NCI-H446 (cell line): ENCODE measurements at places on chromosomes 5 and 9.

GRCh38 chr5:75847561-75848021 is 130.4 kb upstream of the POC5 start:
- DNase-seq: no peak

DNA sequence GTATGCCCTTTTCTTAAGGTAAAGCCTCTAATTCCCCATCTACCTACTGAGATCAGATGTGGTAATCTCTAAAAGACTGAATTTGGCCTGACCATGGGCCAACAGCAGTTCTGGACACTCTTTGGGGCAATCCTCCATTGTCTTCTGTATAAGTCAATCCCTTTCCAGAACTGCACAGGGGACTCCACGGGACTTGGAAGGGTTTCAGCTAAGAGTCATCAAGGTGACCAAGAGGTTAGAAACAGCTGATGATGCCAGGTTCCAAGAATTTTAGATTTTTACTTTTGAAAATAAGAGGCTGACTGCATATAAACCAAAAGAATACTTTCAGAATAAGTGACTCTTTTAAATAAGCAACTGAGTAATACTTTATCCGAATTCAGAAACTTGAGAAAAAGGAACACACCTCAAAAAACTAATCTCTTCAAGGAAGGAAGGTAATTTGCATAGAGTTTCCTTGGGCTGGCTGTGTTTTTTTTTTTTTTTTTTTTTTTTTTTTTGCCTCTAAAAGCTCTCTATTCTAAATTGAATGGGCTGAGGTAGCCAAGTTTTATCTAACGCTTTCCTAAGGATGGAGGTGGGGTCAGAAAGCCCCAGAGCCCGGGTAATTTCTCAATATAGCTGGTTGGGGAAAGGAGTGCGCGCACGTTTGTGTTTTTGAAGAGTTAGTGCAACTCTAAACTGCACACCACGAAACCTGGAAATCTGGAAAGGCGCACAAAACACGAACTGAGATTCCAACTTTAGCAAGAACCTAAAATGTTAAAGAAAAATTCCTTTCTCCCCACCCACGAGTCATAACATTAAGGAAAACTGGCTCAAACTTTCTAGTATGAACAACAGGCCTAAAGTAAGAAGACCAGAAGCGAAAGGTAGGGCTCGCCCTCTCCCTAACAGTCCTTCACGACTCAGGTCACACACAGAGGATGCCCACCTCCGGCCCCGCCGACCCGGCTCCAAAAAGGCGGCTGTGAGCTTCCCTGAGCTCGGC is 1.3 kb downstream of the VCP start:
- no peak for DNase-seq

DNA sequence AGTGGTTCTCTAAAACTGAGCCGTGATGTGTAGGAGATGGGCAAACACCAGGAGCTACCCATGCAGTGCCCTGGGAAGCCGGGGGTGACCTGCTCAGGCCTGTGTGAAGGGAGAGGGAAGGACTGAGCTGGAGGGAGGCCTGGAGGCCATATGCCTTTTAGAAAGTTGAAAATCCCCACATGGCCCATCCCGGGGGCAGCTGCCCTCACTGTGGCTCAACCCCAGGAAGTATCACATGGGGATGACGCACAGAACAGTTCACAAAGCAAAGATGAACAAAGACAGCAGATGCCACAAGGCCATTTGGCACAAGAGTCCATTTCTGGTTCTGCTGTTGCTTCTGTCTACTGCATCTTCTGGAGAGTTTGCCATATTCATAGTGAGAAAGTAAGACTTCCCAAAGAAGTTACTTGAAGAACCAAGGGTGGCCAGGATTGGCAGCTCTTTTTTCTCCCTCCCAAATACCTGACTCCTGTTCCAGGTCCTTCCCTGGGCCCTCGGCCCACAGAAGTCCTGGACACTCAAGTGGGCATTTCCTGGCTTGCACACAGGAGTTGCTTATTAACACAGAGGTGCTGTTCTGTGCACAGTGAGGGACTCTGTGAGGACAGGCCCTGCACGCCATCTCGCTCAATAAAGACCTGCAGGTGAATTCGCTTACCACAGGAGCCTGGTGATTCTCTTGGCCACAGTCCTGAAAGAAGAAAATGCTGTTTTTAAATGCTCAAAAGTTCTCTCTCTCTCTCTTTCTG is 25.1 kb downstream of the ACSL6 start:
- no peak for DNase-seq

- DNase-seq: no peak
Observed at GRCh38 chr5:10734832-10735523, 26.1 kb downstream of the DAP start.

DNA sequence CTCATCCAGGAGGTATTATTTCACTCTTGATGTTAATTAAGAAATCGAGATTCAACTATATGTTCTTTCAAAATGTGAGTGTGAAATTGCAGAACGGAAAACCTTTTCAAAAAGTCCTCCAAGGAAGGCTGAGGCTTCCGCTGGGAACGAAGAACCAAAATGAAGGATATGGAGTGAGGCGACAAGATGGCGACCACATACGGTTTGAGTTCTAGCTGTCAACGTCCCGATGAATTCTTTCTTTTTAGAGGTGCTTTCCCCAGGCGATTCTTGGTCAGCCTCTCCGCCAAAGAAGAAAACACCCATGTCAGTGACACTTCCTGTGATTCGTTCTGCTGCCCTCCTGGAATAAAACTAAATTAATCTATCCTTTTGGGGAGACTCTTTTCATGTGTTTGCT is 78.3 kb upstream of the ADAMTS16 start:
- DNase-seq: no peak

DNA sequence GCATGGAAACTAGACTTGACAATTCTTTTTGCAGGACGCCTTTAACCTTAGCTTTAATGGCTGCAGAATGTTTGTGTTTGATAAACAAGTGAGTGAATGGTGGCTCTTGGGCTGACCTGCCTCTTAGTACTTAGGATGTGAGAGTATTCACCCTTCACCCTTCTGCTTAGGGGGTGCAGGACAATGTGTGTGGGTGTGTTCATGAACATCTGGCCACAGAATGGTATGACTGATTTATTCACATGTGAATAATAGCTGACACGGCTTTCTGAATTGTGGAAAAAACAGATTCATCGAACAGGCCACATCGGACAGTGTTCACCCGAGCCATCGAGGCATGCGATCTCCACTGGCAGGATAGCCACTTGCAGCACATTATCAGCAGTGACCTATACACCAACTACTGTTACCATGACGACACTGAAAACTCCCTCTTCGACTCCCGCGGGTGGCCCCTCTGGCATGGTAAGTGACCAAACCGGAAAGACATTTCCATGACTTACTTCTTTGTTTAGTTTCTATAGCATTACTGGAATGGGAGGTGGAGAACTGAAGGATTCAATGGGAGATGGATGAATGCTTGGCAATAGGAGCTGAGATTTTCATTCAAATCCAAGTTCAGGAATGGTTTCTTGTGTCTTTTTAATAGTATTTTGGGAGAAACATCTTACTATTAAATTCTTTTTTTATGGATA is 193.6 kb downstream of the ZSWIM6 start:
- no peak for DNase-seq

DNA sequence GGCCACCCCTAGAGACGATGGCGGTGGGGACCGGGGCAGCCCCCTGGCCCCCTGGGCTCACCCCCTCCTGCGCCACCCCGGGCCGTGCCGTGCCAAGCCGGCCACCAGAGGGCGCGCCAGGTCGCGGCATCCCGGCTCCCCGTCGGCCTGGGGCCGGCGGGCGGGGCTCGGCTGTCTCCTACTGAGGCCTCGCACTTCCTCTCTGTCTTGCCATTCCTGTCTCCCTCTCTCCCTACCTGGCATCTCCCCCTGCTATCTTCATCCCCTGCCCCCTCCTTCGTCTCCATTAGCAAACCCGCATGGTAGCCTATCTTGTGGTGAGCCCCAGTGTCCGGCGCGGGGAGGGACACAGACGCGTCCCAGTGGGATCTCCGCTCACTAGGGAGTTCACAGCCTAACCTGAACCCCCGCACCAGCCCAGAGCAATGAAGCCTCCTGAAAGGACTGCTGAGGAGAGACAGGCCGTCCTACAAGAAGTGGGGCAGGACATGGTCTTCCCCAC is 29.8 kb upstream of the FABP6 start:
- peak; percentile 62 for DNase-seq

DNA sequence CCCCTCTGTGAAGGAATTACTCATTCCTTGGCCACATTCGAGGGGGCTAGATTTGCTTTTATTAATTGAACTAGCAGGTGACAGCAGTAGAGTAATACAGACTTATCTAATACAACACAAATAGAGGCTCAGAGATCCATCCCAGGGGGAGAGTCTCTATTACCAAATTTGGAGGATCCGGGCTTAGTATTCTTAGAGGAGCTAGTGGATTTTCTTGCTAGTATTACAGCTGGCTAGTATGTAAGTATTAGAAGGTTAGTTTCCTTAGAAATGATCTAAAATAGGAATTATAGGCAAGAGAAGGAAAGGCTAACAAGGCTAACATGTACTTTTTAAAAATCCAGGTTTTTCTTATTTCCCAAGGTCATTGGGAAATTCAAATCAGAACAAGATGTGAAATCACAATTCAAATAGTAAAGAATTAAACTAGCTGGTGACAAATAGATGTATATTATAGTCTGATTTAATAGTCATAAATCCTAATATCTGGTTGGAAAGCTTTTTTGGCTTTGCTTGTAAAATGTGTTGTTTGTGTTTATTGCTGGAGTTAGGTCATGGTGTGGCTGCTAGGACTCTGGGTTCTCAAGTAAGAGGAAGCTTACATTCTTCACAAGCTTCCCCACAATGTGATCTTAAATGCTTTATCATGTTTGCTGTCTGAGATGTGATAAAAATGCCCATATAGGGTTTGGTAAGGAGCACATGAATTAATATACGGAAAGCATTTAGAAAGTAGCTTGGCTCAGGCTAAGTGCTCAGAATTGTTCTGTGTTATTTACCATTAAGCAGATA is 160.4 kb upstream of the MPDZ start:
- DNase-seq: no peak

DNA sequence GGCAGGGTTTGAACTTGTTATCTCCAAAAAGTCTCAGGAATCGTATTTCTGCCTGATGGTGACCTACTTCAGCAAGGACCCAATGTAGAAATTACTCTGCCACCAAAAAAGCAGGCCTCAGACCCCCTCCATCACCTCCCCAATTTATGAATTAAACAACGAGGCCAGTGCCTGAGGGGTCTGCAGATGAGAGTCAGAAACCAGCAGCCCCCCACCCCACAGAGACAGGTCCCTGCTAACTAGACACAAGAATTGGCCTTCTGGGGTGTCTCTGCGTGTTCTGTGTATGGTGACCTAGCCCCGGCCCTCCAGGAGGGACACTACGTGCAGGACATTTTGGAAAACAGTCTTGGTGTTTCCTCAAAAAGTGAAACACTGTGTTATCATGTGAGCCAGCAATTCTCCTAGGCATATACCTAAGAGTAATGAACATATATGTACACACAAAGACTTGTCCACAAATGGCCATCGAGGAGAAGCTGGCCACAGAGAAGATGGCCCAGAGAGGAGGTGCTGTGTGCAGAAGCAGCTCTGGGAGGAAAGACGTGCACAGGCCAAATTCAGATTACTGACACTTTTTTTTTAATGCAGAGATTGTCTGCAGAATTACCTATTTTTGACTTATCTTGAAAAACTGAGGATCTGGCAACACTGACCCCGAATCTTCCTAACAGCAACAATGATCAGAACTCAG is 93.8 kb downstream of the ADAMTS2 start:
- no peak for DNase-seq

- DNase-seq: no peak
Observed at GRCh38 chr5:119105971-119106370, 35.1 kb downstream of the DMXL1 start.

DNA sequence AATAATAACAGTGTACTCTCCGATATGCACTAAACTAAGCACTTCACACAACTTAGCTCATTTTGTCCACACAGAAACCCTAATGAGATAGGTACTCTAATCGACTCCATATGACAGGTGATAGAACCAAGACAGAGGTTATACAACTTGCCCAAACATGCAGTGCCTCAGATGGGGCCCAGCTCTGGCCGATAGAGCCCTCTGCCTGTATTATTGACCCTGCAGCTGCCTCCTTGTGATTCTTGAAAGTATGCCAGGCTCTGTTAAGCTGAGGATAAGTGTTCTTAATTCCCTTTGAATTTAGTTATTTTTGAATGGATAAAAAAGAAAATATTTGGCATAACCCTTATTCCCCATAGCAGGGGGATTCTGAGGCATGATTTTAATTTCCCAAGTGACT is 78.5 kb downstream of the HMHB1 start:
- peak; percentile 60 for DNase-seq

- DNase-seq: no peak
Observed at GRCh38 chr9:3824581-3824980, 298.8 kb upstream of the RFX3 start.

DNA sequence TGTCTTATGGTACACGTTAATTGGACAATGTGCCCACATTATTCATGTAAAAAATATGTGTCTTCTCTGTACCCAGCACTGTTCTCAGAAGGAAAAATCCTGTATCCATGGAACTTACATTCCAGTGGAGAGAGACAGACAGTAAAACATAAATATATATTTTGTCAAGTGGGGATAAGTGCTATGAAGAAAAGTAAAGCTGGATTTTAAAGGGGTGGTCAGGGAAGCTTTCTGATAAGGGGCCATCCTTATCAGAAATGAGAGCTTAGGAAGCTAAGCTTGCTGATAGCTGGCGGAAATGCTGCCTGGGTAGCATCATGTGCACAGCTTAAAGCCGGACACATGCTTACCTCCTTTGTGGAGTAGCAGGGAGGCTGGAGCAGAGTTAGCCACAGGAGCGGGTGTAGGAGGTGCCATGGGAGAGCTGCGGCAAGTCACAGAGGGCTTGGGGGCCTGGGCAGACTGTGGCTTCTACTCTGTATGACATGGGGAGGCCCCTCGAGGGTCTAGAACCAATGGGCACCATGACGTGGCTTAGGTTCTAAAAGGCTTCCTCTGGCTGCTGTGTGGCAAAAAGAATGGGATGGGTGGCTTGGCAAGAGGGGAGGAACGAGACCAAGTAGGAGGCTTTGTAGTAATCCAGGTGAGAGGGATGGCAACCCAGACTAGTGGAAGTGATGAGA is 141.7 kb downstream of the FGF1 start:
- DNase-seq: no peak

GRCh38 chr9:19934301-19934871 is 145.5 kb upstream of the SLC24A2 start:
- DNase-seq: no peak

- no peak for DNase-seq
Observed at GRCh38 chr5:80417973-80418372, 10.1 kb downstream of the ZFYVE16 start.

GRCh38 chr5:105840800-105841199 is 1829.9 kb downstream of the EFNA5 start:
- DNase-seq: no peak

GRCh38 chr9:130490981-130491380 is 46.2 kb downstream of the ASS1 start:
- no peak for DNase-seq

- DNase-seq: no peak
Observed at GRCh38 chr9:93049491-93049890, 9.0 kb upstream of the SUSD3 start.
